Purkinje cell (primary cell): ENCODE measurements at places on chromosomes 7 and 10. TPM values are rescaled to one million over a fixed set of nuclear protein-coding genes. Genes with fewer than 3 reads are reported as not detected.

FBH1 gene
- 37.9 and 66.1 TPM in 2 replicates for polyA plus RNA-seq

SFTPD gene
- polyA plus RNA-seq, result 2.0 and 3.8 TPM in 2 replicates

CYP2C8 gene
- polyA plus RNA-seq, result 6.0 and 6.8 TPM in 2 replicates

LRMDA gene
- polyA plus RNA-seq, result 4.1 and 4.2 TPM in 2 replicates

TBXAS1 gene
- 0.32 and 2.6 TPM in 2 replicates for polyA plus RNA-seq

PPP1R3C gene
- 15.1 and 19.3 TPM in 2 replicates for polyA plus RNA-seq

DMTF1 gene
- polyA plus RNA-seq, result 36.9 and 46.9 TPM in 2 replicates

ANXA8L1 gene
- not detected in 2 replicates for polyA plus RNA-seq

VSTM4 gene
- 1.5 and 1.7 TPM in 2 replicates for polyA plus RNA-seq
